ENCODE measurements at places on chromosomes 11 and 22.

DNA sequence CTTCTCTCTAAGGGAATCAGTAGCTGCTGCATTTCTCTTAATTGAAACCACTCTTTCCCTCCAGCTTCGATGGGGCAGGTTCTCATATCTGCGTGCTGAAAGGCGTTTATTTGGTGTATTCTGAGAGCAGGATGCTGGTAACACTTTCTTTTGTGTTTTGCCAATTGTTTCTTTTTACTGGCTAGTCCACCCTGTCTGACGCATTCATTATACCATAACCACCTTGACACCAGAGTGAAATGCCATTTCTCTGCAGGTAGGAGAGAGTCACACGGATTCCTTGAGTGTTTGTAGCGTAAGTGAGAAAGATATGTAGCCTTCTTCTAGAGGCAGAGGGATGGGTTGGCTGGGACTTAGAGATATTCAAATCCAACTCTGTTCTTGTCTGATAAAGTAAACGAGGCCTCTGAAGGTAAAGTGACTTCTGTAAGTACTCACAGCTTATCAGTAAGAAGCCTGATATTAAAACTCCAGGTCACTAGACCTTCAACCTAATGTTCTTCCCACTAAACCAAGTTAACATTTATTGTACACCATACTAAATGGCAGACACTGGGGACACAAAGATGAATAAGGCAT is 21.4 kb downstream of the CD44 start:
- DNase-seq, result no peak

DNA sequence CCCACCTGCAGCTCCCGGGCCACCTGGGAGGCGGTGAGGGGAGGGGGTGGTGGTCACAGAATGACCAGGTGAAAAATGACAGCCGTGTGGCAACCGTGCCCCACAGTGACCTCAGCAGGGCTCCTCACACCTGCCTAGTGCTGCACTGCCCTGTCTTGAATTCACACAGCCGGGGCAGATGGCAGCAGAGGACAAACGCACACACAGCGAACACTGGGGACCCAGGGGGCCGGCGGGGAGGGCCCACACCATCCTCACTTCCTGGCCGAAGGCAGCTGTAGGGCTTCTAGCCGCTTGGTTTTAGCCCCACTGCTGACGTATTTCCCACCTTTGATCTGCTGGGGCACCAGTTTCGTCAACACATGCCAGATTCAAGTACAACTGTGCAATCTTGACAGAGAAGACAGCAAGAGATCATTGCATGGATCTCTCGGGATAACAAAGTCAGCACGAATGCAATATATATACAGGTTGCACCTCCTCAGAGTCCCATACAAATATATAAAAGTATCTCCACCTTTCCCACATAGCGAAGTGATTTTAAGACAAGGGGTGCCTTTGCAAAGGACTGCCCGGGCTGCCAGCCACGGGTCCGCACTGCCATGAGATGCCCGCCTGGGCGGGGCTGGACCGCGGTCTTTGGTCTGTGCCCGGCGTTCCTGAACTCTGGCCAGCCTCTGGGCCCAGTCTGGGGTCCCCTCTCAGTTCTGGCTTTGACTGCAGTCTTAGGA is 26.9 kb downstream of the TRMU start:
- DNase-seq, result no peak

- DNase-seq, result no peak
Observed at GRCh38 chr11:123057661-123058305, 4.2 kb downstream of the HSPA8 start.

DNA sequence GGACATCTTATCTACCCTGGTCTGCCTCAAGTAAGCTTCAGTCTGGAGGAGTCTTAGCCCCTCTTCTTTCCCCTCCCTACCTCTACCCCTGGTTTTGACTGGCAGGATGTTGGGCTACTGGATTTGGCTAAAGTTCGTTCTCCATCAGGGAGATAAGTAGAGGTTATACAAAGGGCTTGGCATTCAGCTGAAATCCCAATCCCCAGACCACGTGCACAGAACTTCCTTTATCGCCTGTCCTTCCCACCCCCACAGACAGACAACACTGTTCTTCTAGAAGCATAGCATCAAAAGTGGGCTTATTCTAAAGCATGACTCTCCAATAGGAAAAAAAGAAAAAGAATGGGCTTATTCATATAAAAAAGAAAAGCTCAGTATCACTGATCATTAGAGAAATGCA is 7.8 kb downstream of the PRG3 start:
- no peak for DNase-seq

DNA sequence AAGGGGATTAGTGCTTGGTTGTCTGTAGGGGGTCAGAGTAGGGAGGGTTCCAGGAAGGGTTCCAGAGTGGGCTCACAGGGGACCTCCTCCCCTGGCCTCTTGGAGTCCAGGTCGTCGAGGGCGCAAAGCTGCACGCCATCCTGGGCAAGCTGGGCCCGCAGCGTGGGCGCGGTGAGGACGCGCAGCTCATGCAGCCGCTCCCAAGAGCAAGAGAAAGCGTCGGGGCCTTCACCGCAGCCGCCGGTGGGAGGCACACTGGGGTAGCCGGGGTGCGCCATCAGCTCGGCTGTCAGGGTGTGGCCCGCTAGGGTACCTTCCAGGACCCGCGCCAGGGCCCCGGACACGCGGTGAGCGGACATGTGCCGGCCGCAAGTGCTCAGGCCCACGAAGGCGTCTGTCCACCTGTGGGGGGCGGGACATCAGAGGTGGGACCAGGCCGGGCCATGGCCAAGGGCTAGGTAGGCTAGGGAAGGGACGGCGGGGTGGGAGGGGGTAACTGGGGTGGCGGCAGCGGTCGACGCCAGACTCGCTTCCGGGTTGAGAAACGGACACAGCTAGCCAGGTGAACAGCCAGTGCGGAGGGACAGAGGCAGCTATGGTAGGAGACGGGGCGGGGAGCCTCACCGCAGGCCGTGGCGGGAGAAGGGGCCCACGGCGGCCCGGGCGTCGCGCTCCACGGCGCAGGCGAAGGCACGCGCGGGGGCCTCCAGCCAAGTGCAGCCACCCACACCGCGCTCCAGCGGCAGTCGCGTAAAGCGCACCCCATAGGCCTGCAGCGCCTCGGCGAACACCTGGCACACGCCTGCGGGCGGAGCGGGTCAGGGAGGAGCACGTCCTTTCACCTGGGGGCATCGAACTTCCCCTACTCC is 1.2 kb downstream of the YDJC start:
- DNase-seq, result no peak

GRCh38 chr11:6747097-6747668 is 24.6 kb downstream of the OR2AG2 start:
- no peak for DNase-seq

- DNase-seq, result no peak
Observed at GRCh38 chr11:35461917-35462538, 42.7 kb upstream of the SLC1A2 start.

GRCh38 chr22:42947211-42947990 is 67.5 kb downstream of the PACSIN2 start:
- DNase-seq, result peak; percentile 35

GRCh38 chr11:111635706-111636045 is 33.4 kb downstream of the SIK2 start:
- peak; percentile 15 for DNase-seq

GRCh38 chr11:105046898-105047579 is 1.9 kb upstream of the CARD16 start:
- DNase-seq, result no peak

GRCh38 chr11:47204637-47204989 is 10.2 kb upstream of the DDB2 start:
- DNase-seq, result no peak

GRCh38 chr22:48393885-48394284 is 1433.8 kb downstream of the BRD1 start:
- no peak for DNase-seq

- no peak for DNase-seq
Observed at GRCh38 chr11:118213201-118213600, 11.6 kb downstream of the JAML start.

- DNase-seq, result no peak
Observed at GRCh38 chr11:61266602-61267001, 25.6 kb downstream of the PGA5 start.

GRCh38 chr11:2807025-2807681 is 78.4 kb downstream of the CDKN1C start:
- DNase-seq, result peak; percentile 72

DNA sequence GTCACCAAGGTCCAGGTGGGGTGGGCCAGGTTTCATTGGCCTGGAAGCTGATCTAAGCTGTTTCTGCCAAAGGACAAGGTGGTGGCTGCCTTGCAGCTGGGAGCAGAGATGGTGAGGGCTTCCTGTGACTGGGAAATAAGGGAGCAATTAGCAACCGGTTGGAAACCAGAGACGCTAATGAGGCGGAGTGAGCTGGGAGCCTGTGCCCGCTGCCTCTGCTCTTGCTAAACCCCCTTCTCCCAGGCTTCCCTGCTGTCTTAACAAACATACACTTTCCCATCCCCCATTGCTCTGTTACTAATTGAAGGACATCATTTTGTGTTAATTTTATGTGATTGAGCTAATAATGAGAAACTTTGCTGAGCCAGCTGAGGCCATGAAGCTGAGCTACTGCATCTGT is 121.8 kb downstream of the INSC start:
- DNase-seq, result no peak

DNA sequence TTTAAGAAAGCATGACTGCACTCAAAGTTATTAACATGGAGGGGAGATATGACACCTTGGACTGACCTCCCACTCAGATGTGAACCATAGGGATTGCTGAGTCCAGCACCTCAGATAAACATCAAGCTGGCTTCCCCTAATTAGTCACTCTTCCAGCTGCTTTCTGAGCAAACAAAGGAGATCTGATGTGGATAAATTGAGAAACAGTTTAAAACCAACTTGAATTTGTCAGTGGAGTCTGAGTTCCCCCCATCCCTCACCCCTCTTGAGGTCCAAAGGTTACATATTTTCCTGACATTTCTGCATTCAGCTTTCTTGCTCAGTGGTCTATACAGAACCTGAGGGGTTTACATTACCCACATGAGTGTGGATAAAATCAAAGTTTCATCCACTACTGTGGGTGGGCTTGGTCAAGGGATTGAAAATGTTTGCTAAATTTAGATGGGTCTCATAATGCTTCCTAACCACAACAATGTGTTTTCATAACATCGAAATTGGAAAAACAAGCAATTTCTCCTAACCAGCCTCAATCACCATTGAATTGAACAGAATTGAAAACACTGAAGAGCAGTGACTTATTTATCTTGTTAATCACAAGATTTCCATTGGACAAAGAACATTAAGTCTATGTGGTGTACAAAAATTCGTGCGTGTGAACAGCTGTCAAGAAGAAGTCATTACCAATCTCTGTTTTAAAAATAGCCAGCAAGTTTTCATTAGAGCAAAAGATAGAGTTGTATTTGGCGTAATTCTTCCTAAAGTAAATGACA is 292.3 kb downstream of the METTL15 start:
- no peak for DNase-seq

GRCh38 chr11:73298233-73298632 is 9.8 kb upstream of the ARHGEF17 start:
- no peak for DNase-seq

DNA sequence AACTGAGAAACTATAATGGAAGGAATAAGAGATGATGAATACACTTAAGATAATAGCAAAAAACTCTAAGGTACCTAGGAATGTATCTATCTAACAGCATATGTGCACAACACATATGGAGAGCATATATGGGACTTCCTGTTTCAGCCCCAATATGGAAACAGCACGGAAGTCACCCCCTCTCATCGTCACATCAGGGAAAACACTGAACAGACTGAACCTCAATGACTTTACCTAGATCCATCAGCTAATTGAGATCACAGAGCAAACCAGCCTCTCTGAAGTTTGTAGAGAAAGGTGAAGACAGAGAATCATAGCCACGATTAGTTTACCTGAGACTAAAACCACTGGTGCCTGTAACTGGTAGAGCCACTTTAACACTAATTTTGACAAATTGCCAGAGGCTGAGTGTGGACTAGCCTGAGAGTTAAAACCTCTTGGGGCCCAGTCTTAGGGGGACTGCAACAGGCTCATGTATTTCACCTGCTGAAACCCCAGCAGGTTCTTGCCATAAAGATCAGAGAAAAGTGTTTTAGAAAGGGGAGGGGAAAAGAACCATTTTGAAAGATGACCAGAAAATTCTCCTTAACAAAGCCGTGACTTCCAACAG is 722.6 kb downstream of the TBC1D22A start:
- DNase-seq, result peak; percentile 30

DNA sequence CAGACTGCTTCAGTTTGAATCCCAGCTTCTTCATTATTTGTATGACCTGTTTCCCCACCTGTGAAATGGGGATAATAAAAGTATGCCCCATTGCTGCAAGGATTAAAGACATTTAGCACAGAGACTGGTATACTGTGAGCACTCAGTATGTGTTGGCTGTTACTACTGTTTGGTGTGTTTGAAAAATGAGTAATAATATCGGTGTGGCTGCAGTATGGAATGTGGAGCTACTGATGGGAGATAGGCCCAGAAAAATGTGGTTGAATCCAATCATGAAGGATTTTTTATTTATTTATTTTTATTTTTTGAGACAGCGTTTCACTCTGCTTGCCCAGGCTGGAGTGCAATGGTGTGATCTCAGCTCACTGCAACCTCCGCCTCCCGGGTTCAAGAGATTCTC is 9.1 kb upstream of the C1QTNF4 start:
- no peak for DNase-seq

DNA sequence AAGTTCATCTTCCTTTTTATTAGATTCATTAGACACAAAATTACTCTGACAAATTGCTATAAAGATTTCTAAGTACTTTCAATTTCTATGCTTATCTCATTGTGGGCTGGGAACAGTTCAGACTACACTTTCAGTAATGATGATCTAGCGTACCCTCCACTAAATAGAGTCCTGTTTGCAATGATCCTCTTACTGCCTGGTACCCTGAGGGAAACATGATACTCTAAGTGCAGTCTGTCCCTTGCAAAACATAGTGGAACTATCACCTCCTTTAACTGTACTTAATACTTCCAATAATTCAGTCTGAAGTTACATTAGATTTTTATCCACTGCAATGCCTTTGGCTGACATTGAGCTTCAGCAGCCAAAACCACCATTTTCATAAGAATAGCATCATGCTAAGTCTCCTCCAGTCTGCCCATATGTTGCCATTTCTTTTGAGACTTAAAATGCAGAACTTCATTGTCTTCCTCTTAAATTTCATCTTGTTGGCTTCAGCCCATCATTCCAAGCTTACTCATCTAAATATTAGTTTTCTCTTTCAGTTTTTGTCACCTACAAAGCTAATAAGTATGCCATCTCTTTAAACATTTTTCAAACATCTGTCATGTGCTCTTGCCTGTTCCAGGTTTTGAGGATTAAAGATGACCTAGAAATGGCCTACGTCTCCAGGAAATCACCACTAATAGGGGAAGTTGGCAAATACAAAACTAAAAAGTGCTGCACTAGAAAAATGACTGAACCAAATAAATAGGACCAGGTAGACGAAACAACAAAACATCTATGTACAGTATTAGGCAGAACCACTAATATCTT is 55.5 kb downstream of the PAK1 start:
- no peak for DNase-seq

- no peak for DNase-seq
Observed at GRCh38 chr22:35299217-35299672, 449 bp upstream of the TOM1 start.

DNA sequence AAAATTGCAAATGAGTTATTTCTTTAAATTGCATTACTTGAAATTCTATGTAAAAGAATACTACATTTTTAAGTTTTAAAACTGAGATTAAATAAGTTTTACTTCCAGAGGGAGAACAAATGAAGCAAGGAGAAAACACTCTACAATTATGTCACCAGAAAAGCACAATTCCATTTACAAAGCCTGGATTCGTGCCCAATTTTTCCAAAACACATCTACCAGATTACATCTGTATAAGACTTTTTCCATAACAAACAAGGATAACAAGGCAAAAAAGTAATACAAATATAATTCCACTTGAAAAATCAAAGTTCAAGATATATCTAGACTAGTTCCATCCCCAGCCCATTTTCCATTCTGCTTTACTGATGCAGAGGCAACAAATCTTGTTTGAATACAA is 40.5 kb downstream of the MTMR2 start:
- DNase-seq, result no peak

- DNase-seq, result no peak
Observed at GRCh38 chr22:43636086-43636485, 176.0 kb downstream of the EFCAB6 start.

Measured in renal pelvis (tissue), 12 donors.